ENCODE measurements at places on chromosomes 13 and 19.

- DNase-seq: no peak
Measured at GRCh38 chr19:4473763-4474513, 1.8 kb downstream of the HDGFL2 start.

DNA sequence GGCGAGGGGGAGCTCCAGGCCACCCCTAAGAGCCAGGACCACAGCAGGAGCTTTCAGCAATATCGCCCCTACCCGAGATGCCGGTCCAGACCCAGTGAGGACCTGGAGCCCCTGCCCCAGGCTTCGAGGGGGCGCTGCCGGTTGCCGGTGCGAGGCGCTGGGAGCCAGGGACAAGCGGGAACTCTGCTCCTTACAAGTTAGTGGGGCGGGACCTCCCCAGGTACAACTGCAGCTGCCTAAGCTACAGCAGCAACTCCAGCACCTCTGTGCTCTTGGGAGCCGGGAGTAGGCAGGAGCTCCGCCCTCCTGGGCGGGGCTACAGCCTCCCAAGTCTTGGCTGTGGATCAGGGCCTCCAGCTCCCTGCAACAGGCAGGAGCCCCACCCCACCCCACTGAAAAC, 15.2 kb upstream of the TSC22D1 start:
- no peak for DNase-seq

DNA sequence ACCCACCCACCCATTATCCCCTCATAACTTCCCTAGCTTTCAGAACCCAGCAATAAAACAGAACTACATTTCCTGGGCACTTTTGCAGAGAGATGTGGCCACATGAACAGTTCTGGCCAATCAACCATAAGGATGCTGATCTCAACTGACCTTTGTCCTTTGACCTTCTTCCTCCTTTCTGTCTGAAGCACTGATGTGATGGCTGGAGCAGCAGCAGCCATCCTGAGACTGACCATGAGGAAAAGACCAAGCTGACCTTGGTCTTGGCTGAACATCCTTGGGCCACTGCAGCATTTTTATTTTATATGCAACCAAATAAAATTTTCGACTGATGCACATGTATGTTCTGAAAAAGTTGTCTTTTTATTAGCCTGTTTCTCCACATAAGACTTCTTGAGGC, 33.1 kb upstream of the CACNA1A start:
- no peak for DNase-seq

GRCh38 chr19:49954933-49955332, 6.0 kb downstream of the SIGLEC11 start:
- no peak for DNase-seq

Data from SK-MEL-5 (cell line).